Stimulated activated CD8-positive, alpha-beta memory T cell treated with anti-CD3 and anti-CD28 coated beads, Interleukin-2, amount 100 ng/mL, for 1 hour (primary cell): ENCODE measurements at places on chromosomes 13 and 19.

DNA sequence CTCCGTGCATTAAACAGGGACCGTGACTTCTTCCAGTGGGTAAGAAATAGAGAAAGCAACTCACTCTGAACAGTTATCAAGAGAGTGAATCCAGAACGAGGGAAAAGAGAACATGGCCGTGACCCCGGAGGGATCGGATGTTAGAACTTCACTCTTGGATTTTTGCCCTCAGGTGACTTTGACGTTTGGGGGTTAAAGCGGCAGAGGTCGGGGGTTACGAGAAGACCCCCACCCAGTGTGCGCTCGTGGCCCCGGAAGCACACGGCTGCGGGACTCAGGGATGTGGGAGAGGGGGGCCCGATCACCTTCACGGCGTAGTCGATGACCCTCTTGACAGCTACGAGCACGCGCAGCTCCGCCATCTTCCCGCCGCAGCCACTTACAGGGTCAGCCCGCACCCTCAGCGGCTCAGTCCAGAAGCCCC is at the start of gene ETFB:
ETFB (minus strand) TSS at position 424 of the 424 bp plus-strand sequence; CDS start at position 362, 62 bp downstream.
- no peak for DNase-seq

DNA sequence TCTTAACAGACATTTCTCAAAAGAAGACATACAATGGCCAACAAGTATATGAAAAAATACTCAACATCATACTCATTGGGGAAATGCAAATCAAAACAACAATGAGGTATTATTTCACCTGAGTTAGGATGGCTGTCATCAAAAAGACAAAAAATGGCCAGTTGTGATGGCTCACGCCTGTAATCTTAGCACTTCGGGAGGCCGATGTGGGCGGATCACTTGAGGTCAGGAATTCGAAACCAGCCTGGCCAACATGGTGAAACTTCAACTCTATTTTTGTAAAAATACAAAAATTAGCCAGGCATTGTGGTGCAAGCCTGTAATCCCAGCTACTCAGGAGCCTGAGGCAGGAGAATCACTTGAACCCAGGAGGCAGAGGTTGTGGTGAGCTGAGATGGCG is 22.0 kb downstream of the CEACAM16 start:
- DNase-seq = no peak

GRCh38 chr13:25887962-25888655 is 163.7 kb downstream of the SHISA2 start:
- no peak for DNase-seq

DNA sequence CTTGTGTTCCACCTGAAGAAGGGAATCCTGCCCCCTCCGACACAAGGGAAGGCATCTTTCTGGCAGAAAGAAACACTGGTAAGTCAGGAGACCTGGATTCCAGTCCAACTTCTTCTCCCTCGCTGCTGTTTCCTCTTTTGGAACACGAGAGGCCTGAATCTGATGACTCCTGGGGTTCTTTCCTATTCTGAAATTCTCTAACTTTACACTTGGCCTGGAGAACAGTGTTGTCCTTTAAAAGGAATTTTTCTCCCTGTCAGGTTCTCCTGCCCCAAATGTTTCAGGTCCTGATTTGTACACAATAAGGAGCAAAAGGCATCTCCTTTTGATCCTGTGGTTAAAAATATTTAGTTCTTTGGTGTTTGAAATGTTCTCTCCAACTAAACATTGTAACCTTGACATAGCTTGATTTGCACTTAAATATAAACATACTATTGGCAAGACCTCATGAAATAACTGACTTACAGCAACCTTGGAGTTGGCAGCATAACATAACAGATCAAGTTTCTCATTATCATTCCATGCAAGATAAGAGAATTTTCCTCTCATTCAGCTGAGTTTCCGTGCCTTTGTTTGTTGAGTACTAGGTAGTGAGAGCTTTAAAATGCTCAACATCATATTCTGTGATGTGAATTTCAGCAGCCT is 244.8 kb downstream of the COG6 start:
- no peak for DNase-seq

DNA sequence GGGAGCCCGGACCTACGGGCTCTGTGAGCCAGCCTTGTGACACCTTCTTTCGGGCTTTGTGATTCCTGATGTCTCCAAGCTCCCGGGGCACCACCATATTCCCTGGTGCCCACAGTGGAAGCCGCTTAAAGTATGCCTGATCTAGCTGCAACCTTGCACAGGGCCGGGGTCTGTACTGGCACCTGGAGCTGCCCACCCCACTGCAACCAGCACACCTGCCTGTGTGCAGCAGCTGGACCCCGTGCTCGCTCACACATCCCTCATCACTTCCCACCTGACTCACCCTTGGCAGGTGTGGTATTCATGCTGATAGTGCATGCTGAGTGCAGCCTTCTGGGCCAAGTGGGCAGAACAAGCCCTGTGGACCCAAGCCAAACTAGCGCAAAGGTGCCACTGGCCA is 1981.1 kb upstream of the PCDH20 start:
- no peak for DNase-seq

DNA sequence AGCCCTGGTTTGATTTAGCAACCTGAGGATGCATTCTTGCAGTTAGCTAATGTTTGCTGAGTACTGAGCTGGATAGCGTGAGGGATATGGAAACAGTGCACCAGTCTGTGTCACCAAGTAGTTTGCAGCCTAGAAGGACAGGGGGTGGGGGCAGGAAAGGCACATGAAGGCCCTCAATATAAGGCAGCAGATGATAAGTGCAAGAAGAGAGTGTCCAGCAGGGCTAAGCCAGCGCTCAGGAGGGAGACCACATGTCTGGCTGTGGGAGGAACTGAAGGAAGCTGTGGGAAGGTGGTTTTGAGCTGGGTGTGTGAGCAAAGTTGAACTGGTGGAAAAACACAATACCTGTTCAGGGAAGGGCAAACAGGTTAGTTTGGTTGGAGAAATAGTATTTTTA is 1.7 kb downstream of the CXCL17 start:
- no peak for DNase-seq

DNA sequence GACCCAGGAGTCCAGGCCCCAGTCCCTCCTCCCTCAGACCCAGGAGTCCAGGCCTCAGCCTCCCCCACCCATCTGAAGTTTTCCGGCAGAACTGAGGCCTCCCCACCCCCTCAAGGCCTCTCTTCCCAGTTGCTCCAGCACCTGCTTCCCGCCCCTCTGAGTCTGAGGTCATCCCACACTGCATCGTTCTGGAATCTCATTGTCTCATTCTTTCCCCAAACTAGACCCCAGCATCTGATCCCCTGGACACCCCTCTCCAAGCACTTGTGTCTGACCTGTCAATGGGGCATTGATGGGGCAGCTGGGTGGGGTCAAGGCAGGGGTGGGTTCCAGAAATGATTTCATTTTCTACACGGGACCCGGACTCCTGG is 793 bp upstream of the SBK2 start:
- no peak for DNase-seq
